ENCODE measurements at places on chromosomes 1 and 21.

DNA sequence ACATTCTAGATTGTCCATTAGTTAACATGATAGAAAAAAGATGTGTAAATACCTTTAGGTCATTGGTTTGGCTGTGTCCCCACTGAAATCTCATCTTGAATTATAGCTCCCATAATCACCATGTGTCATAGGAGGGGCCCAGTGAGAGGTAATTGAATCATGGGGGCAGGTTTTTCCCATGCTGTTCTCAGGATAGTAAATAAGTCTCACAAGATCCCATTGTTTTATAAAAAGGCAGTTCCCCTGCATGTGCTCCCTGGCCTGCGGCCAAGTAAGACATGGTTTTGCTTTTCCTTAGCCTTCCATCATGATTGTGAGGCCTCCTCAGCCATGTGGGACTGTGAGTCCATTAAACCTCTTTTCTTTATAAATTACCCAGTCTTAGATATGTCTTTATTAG lies 32.5 kb upstream of the SLC44A5 start:
- no peak for DNase-seq

DNA sequence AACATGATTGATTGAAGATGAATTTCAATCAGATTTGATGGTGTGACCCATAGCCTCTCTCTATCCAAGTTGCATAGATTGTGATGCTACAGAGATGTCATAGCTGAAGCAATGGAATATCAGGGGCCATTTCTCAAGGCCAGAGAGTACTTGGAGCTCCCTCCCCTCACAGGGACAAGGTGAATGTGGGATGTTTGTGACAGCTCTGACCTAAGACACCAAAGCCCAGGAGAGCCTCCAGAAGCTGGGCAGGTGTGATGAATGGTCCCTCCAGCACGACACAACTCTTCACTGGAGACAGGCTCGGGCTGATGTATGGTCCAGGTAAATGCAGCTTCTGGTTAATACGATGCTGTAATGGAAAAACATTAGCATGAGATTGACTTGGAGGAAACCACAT lies 101.0 kb upstream of the ZC3H12A start:
- DNase-seq = no peak

DNA sequence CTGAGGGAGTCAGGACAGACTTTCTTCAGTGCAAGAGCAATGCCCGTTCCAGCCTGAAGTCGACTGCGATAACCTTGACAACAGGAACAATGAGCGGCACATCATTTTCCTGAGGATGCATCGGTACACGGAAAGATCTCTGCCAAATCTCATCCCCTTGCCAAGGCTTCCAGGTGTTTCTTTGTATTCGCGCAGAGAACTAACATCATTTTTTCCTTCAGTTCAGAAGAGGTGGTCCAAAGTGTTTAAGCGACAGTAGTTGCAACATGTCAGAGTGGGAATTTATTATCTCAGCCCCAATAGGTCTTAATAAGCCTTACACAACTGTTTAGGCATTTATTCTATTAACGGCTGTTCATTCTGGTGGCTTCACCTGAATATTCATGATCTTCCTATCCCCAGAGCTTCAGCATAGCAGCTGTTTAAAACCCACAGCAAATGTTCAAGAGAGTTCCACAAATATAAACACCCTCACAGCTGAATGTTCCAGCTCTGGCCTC lies 129.7 kb upstream of the NFIA start:
- no peak for DNase-seq

DNA sequence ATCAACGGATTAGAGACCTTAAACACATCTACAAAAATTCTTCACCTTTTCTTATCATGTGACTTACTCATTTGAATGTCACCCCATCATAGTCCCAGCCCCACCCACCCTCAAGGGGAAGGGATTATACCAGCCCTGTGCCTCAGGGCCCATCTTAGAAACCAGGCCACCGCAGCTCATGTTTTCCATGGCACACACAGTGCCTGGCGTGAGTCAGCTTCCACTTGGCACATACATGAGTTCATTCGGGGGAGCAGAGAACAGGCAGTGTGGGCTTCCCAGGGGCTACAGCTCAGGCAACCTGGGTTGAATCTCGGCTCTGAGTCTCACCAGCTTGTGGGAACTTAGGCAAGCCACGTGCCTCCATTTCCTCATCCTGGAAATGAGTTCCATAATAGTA lies 310.6 kb downstream of the NPHP4 start:
- DNase-seq = no peak

DNA sequence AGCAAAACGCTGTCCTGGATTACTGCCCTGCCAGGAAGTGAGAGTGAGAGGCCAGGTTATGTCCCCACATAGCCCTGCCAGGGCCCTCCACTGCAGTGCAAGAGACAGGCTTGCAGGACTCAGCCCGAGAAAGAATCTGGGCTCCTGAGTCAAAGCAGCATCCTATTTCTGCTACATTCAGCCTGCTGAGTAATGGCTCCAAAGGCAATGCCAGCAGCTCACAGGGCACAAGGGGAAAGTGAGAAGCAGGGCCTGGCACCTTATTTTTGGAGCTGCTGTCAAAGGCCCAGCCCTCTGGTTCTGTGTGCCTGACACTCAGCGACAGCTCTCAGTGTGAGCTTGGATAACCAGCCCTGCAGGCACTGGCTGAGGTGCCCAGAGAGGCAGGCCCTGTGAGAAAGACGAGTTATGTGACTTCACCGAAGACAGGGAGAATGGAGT lies 83.9 kb downstream of the DTL start:
- DNase-seq = no peak

DNA sequence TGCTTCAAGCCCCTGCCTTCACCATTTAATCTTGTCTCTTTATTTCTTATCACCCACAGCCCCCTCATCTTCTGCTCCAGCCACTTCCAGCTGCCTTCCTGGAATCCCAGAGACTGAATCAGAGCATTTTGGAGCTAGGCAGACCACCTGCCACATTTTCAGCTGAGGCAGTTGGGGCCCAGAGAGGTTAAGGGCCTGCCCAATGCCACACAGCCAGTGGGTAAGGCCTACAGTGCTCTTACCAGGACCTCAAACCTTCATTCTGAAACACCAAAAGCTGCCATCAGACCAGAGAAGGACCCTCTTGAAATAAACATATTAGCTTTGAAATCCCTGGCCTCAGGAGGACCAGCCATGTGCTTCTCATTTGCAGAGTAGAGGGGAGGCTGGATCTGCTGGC lies 17.6 kb upstream of the SLC6A17 start:
- no peak for DNase-seq

DNA sequence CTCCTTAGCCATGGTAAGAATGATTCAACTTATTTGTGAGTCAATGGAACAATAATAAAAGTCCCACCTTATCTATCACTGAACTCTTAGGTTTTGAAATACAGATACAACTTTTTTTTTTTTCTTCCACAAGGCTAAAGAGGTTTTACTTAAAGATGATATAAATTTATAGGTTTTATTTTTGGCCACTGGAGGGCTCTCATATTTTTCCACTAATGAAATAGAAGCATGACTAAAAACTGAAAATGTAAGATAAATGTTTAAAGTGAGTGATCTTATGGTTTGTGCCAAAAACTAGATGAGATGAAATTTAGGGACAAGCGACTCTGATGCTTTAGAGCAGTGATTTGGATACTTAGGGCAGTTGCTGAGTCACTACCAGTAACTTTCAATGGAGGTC lies 499.0 kb downstream of the NUF2 start:
- no peak for DNase-seq

DNA sequence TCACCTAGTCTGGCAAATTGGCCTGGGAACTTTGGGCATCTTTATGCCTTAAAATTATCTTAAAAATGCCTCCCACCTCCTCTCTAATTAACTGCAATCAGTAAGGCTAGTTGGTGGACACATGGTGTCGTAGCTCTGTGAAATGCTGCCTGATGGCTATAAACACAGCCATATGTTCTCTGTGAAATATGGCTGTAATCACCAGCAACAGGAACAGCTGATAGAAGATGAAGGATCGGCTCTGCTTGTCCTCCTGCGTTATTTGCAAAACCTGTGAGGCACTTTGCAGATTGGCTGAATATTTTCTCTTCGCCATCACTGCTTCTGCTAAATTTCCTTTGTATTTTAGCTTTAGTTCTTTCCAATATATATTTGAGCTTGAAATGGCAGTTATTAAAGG lies 419.6 kb downstream of the RWDD3 start:
- no peak for DNase-seq

DNA sequence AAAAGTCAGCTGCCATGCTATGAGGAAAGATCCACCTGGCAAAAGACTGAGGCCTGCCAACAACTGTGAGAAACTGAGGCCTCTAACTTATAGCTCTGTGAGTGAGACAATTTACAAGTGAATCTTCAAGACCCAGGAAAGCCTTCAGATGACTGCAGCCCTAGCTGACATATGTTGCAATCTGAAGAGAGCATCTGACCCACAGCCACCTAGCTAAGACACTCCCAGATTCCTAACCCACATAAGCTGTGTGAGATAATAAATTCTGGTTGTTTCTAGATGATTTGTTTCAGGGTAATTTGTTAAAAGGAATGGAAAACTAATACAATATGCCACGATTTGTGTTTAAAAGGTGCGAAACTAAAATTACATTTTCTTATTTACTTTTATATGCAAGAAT lies 55.1 kb downstream of the HFM1 start:
- DNase-seq = no peak

GRCh38 chr1:91507328-91507727 lies 6.7 kb downstream of the CDC7 start:
- DNase-seq = no peak

DNA sequence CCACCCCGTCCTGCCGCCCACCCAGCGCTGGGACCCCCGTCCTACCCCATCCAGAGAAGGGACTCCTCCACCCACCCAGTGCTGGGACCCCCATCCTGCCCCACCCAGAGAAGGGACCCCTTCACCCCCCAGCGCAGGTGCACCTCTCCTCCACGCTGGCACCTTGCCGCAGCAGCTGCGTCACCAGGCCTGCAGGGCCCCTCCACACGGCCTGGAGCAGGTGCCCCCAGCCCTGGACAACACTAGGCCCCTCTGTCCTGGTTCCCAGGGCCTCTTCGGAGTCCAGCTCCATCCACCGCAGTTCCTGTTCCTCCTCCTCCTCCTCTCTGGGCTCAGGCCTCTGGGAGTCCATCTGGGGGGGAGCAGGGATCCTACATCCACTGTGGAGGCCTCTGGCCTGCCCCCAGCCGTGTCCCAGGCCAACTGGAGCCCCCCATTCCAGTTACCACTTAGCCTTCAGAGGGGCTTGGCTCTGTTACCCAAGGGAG lies 378 bp downstream of the ANKRD65 start:
- no peak for DNase-seq

DNA sequence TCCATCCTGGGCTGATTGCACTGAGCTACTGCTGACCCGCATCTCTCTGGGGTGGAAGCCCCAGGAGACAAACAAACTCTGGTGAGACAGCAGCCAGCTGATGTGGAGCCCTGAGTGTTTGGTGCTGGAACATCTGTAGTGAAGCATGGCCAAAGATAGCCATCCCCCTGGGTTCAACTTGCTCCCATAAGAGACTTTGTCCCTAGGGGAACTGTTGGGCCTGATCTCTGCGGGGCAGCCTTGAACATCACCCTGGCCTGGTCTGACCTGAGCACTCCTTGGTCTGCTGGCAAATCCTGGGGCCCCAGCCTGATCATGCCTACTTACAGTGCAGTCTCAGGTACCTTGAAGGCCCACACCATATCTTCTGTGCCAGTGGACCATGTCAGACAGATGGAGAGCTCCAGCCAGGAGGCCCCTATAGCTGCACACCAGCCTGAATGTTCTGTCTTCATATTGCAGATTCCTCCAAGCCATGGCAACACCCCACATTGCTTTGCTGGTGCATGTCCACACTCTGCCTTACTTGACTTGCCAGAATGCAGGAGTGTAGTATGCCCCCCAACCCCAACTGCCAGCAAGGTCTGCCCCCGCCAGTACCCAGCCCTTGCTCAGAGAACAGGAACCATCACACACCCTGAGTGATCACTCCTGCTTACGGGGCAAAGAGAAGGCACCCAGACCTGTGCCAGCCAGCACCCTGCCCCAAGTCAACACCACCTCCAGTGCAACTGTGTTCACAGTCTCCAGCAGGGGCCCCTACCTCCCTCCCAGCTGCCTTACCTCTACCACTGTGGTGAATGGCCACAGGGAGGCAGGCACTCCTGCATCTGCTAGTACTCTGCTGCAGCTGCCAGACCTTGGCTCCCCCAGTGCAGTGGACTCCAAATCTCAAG lies 690.5 kb upstream of the NR5A2 start:
- DNase-seq = no peak

GRCh38 chr1:224519874-224520273 lies 85.3 kb upstream of the WDR26 start:
- no peak for DNase-seq
